ENCODE measurements at places on chromosomes 7 and 10. TPM values are rescaled to one million over a fixed set of nuclear protein-coding genes. Genes with fewer than 3 reads are reported as not detected.

DNA sequence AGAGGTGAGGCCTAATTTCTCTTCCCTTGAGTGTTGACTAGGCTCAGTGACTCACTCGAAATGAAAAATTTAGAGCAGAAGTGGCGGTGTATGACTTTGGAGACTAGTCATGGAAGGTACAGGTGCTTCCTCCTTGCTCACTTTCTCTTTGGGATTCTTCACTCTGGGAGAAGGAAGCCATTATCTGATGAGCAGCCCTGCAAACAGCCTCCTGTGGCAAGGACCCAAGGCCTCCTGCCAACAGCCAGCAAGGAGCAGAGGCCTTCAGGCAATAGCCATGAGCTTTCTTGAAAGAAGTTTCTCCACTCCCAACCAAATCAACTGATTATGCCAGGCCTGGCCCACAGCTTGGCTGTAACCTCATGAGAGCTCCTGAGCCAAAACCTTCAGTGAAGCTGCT lies 369.6 kb upstream of the VWC2 start:
- H3K4me3 ChIP-seq = no peak overlapping the region
- H3K27ac ChIP-seq = no peak overlapping the region
- no peaks in the 10 kb centered on the region for H3K27me3 ChIP-seq
- no peak for DNase-seq

DNA sequence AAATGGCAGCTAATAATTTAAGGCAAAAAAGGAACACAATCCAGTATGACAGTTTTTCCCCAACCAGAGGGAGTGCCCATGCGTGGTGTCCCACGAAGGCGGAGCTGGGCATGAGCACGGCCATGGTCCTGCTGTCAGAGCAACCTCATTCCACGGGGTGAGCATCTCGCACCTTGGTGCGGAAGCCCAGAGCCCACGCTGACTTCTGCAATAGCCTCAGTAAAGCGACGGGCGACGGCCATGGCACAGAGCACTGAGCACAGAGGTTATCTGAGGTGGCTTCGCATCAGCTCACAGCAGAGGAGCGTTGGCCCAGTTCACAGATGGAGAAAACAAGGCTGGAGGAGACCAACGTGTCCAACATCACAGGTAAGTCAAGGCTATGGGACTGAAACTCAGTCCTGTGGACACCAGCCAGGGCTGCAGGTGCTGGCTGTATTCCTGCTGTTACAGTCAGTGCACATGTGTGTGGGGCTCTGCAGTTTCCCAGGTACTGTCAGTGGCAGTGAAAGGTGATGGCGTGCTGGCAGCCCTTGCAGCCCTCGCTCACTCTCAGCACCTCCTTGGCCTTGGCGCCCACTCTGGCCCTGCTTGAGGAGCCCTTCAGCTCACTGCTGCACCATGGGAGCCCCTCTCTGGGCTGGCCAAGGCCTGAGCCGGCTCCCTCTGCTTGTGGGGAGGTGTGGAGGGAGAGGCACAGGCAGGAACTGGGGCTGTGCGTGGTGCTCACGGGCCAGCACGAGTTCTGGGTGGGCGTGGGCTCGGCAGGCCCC lies 525.6 kb downstream of the PTPRN2 start:
- no peak for DNase-seq
- H3K4me3 ChIP-seq = no peak overlapping the region
- no peaks in the 10 kb centered on the region for H3K36me3 ChIP-seq
- H3K27ac ChIP-seq = no peak overlapping the region

DNA sequence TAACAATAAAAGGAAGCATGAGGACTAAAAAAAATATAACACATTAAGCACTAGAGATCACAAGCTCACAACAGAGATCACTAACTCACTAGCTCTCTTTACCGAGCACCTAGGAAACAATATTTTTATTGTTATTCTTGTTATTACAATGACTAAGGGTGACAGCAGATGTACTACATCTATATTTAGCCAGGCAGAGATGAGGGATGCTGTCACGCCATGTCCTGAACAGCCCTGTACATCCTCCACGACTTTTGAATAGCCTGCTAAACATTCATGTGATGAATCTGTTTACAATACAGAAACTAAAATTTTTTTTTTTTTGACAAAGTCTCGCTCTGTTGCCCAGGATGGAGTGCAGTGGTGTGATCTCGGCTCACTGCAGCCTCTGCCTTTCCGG lies 22.7 kb downstream of the FAM133B start:
- no peak overlapping the region for H3K27ac ChIP-seq
- H3K27me3 ChIP-seq = no peaks in the 10 kb centered on the region
- DNase-seq = no peak
- no peak overlapping the region for H3K4me3 ChIP-seq
- no peaks in the 10 kb centered on the region for H3K4me1 ChIP-seq

- H3K4me3 ChIP-seq = peak overlapping the region; percentile 86
- peak overlapping the region; percentile 94 for H3K27ac ChIP-seq
- peaks cover 8% of the 10 kb centered on the region for H3K4me1 ChIP-seq
- H3K27me3 ChIP-seq = no peaks in the 10 kb centered on the region
- DNase-seq = peak; percentile 82
Observed at GRCh38 chr10:88880282-88881076, 434 bp downstream of the STAMBPL1 start.

GRCh38 chr10:61616611-61617010 lies 46.1 kb upstream of the CABCOCO1 start:
- H3K4me3 ChIP-seq = no peak overlapping the region
- DNase-seq = no peak
- no peaks in the 10 kb centered on the region for H3K36me3 ChIP-seq
- H3K27ac ChIP-seq = no peak overlapping the region
- no peaks in the 10 kb centered on the region for H3K4me1 ChIP-seq

- no peaks in the 10 kb centered on the region for H3K36me3 ChIP-seq
- no peaks in the 10 kb centered on the region for H3K27me3 ChIP-seq
- H3K27ac ChIP-seq = no peak overlapping the region
- DNase-seq = no peak
- peaks cover 23% of the 10 kb centered on the region for H3K4me1 ChIP-seq
Observed at GRCh38 chr7:137978464-137979237, 23.2 kb downstream of the CREB3L2 start.

- H3K27ac ChIP-seq = no peak overlapping the region
- H3K27me3 ChIP-seq = no peaks in the 10 kb centered on the region
- H3K4me3 ChIP-seq = no peak overlapping the region
- no peaks in the 10 kb centered on the region for H3K36me3 ChIP-seq
- no peaks in the 10 kb centered on the region for H3K4me1 ChIP-seq
Observed at GRCh38 chr10:11551916-11552602, 59.4 kb downstream of the USP6NL start.

- no peaks in the 10 kb centered on the region for H3K36me3 ChIP-seq
- H3K27ac ChIP-seq = no peak overlapping the region
- no peak for DNase-seq
- no peaks in the 10 kb centered on the region for H3K27me3 ChIP-seq
Observed at GRCh38 chr7:123864966-123865365, 20.0 kb downstream of the HYAL4 start.

- H3K36me3 ChIP-seq = no peaks in the 10 kb centered on the region
- peaks cover 7% of the 10 kb centered on the region for H3K4me1 ChIP-seq
- peak within 1 kb of the TSS; percentile 84 for H3K4me3 ChIP-seq
- H3K27ac ChIP-seq = peak within 1 kb of the TSS; percentile 93
Observed at GRCh38 chr10:117542706-117543224, at the start of gene EMX2. Gene EMX2, plus strand, starts transcription at chr10:117542746. Its CDS starts 522 bp downstream, at chr10:117543268.

- H3K4me1 ChIP-seq = no peaks in the 10 kb centered on the region
- no peak for DNase-seq
- H3K4me3 ChIP-seq = no peak overlapping the region
- no peaks in the 10 kb centered on the region for H3K27me3 ChIP-seq
- no peak overlapping the region for H3K27ac ChIP-seq
Observed at GRCh38 chr7:73932364-73932763, 71.4 kb downstream of the TMEM270 start.

DNA sequence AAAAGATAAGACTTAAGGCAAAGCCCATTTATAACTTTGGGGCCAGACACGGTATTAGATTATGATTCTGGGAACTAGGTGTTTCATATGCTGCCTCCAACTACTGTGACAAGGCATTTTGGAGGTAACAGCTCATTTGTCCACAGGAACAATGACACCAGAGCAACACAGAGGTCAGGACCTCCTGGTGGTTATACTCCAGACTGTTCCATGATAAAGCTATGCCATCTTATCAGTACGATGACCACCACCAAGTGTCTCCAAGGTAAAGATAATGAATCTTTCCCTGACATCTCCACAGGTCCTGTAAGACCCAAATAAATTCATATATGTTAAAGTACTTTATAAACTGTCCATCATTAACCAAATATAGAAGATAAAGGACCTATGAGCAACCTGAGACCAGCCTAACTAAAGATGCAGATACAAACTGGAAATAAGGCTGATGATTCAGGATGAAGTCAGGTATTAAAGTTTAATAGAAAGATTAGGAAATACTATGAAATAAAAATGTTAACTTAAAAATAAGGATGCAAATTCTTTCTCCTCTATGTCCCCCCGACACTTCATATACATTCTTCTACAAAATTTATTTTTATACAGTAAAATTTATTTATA lies 26.2 kb downstream of the CUL2 start:
- no peaks in the 10 kb centered on the region for H3K36me3 ChIP-seq
- H3K27ac ChIP-seq = no peak overlapping the region
- no peaks in the 10 kb centered on the region for H3K27me3 ChIP-seq
- no peaks in the 10 kb centered on the region for H3K4me1 ChIP-seq
- no peak overlapping the region for H3K4me3 ChIP-seq

- no peak overlapping the region for H3K27ac ChIP-seq
- H3K36me3 ChIP-seq = no peaks in the 10 kb centered on the region
- no peak for DNase-seq
- H3K4me1 ChIP-seq = no peaks in the 10 kb centered on the region
Observed at GRCh38 chr10:95573527-95573926, 12.4 kb upstream of the SORBS1 start.

GRCh38 chr10:50375051-50375452 lies 123.7 kb upstream of the ASAH2 start:
- no peak overlapping the region for H3K27ac ChIP-seq
- no peaks in the 10 kb centered on the region for H3K27me3 ChIP-seq
- no peak for DNase-seq
- H3K36me3 ChIP-seq = no peaks in the 10 kb centered on the region
- H3K4me1 ChIP-seq = peaks cover 5% of the 10 kb centered on the region

DNA sequence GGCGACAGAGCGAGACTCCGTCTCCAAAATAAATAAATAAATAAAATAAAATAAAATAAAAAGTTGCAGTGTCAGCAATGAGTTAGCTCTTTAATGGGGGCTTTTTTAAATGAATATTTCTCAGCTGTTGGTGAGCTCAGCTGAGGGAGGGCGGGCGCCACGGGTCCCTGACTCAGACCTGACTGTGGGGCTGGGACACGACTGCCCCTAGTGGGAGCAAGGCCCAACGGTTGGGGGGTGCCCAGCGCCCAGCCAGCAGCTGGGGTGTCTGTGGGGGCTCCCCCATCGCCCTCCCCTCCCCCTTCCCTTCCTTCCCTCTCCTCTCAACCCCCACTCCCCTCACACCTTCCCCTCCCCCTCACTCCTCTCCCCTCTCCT lies 46.6 kb downstream of the PWWP2B start:
- H3K4me3 ChIP-seq = no peak overlapping the region
- H3K27ac ChIP-seq = no peak overlapping the region
- no peaks in the 10 kb centered on the region for H3K27me3 ChIP-seq
- H3K36me3 ChIP-seq = no peaks in the 10 kb centered on the region

DNA sequence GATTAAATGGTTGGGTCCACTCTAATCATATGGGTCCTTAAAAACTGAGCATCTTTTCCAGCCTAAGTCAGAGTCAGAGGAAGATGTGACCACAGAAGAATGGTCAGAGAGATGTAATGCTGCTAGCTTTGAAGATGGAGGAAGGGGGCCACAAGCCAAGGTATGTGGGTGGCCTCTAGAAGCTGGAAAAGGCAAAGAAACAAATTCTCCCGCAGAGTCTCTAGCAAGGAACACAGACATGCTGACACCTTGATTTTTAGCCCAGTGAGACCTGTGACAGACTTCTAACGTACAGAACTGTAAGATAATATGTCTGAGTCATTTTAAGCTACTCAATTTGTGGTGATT lies 1.5 kb upstream of the EXOC6 start:
- peaks cover 2% of the 10 kb centered on the region for H3K4me1 ChIP-seq
- H3K27ac ChIP-seq = no peak overlapping the region
- no peak overlapping the region for H3K4me3 ChIP-seq
- no peaks in the 10 kb centered on the region for H3K36me3 ChIP-seq
- H3K27me3 ChIP-seq = no peaks in the 10 kb centered on the region

DNA sequence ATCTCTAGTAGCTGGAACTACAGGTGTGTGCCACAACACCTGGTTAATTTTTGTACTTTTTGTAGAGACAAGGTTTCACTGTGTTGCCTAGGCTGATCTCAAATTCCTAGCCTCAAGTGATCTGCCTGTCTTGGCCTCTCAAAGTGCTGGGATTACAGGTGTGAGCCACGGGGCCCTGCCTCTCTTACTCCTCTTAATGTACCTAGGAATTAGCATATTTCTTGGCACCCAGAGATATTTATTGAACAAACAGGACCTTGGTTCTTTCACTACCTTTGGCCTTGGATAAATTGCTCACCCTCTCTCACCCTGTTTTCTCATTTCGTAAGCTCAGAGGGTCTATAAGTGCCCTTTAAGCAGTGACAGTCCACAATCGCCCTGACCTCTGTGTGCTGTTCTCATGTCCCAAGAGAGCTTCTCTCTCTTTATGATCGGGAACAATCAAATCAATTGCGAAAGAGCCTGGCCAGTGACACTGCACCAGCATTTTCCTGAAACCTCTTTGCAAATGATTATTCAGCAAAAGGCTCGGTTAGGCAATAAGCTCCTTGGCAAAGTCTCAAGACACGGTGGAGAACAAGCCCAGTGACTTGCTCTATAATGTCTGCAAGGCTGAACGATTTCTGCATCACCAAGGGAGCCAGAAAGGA lies 117.7 kb downstream of the APBB1IP start:
- no peaks in the 10 kb centered on the region for H3K27me3 ChIP-seq
- H3K4me1 ChIP-seq = no peaks in the 10 kb centered on the region
- H3K27ac ChIP-seq = no peak overlapping the region
- DNase-seq = no peak

GRCh38 chr7:108234971-108235450 lies 104.8 kb upstream of the LAMB4 start:
- no peaks in the 10 kb centered on the region for H3K36me3 ChIP-seq
- H3K27me3 ChIP-seq = no peaks in the 10 kb centered on the region
- H3K4me3 ChIP-seq = no peak overlapping the region
- H3K27ac ChIP-seq = no peak overlapping the region

The PVRIG gene
- not detected for total RNA-seq

The NXPH1 gene
- total RNA-seq = not detected

The MKLN1 gene
- 53.8 TPM for total RNA-seq

The INA gene
- total RNA-seq = not detected

The MMP21 gene
- 1.2 TPM for total RNA-seq

The SHTN1 gene
- total RNA-seq = 8.6 TPM
